Cerebellar nuclear complex (tissue), 1 donor: ENCODE measurements at places on chromosomes 1 and 21.

- no peak for DNase-seq
Measured at GRCh38 chr1:22111620-22112019, 31.3 kb downstream of the WNT4 start.

DNA sequence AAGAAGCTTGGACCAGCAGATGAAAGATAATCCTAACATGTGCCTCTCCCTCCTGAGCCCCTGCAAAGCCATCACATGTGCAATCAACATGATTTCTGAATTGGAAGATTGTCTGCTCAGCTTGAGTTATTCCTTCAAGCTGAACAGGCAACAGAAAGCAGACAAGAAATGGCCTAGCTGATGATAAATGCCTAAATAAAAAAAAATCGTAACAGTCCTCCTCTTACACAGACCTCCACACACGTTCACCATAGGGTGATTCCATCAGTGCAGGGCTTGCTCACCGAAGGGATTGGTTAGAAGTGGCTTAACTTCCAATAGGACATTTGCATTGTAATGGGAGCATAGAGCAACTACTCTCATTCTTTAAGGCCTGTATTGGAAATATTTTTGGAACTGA, 14.6 kb downstream of the KRTAP19-8 start:
- no peak for DNase-seq

- no peak for DNase-seq
Measured at GRCh38 chr1:225666495-225666894, 13.6 kb upstream of the ENAH start.

DNA sequence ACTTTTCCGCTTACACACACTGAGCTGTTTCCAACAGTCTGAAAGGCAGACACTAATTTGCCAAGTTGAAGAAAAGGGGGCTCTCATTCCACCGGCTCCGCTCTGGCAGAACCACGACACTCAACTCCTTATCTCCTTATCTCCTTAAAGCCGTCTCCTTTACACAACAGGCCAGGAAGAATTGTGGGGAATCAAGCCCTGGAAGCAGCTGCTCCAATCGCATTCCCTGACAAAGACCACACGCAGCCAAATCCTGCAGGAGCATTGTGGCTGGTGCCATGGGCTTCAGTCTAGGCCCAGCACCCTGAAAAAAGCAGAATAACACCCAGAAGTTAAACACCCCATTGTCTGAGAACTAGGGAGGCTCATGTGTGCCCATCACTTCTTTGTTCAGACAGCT, 24.1 kb downstream of the SUSD4 start:
- no peak for DNase-seq

DNA sequence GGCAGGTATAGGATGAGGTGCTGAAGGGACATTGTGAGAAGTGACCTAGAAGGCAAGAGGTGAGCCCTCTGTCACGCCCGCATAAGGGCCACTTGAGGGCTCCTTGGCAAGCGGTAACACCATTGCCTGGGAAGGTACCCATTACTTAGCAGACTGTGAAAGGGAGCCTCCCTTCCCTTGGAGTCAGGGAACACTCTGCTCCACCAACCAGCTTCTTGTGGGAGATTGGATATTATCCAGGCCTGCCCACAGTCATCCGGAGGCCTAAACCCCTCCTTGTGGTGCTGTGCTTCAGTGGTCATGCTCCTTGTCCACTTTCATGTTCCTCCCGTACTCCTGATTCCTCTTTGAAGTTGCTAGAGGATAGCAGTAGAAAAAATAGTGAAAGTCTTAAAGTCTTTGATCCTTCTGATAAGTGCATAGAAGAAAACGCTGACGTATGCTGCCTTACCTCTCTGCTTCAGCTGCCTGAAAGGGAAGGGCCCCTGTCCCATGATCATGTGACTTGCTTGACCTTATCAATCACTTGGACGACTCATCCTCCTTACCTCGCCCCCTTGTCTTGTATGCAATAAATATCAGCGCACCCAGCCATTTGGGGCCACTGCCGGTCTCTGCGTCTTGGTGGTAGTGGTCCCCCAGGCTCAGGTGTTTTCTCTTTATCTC, 16.0 kb downstream of the RBBP4 start:
- no peak for DNase-seq

DNA sequence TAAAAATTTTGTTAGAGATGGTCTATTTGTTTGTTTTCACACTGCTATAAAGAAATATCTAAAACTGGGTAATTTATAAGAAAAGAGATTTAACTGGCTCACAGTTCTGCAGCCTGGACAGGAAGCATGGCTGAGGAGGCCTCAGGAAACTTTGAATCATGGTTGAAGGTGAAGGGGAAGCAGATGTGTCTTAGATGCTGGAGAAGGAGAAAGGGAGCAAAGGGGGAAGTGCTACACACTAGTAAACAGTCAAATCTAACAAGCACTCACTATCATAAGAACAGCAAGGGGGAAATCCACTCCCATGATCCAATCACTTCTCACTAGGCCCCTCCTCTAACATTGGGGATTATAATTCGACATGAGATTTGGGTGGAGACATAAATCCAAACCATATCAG, 76.8 kb upstream of the COL24A1 start:
- no peak for DNase-seq

DNA sequence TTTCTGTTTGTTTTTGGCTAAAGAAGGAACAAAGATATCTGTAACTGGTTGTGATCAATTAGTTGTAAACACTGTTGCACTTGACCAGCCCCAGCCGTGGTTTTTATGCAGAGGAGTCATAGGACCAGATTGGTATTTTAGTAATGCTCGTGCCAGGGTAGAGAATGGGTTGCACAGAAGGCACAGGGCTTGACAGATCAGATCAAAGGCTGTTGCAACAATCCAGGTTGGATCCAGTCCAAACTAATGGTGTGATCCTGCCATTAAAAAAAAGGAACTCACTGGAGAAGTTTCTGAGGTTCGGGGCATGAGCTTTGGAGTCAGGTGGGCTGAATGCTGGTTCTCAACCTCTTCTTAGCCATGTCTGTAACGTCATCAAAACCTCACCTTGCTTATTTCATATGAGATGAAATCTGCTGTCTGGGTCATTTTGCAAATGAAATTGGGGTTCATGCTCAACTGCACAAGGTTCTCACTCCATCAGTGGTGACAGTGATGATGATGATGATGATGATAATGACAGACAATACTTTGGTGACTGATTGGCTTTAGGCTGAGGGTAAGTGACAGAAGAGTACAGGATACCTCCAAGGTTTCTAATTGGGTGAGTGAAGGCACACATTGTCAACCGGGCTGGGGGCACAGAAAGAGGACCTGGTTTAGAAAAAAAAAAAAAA, 43.1 kb downstream of the ZNF281 start:
- no peak for DNase-seq

DNA sequence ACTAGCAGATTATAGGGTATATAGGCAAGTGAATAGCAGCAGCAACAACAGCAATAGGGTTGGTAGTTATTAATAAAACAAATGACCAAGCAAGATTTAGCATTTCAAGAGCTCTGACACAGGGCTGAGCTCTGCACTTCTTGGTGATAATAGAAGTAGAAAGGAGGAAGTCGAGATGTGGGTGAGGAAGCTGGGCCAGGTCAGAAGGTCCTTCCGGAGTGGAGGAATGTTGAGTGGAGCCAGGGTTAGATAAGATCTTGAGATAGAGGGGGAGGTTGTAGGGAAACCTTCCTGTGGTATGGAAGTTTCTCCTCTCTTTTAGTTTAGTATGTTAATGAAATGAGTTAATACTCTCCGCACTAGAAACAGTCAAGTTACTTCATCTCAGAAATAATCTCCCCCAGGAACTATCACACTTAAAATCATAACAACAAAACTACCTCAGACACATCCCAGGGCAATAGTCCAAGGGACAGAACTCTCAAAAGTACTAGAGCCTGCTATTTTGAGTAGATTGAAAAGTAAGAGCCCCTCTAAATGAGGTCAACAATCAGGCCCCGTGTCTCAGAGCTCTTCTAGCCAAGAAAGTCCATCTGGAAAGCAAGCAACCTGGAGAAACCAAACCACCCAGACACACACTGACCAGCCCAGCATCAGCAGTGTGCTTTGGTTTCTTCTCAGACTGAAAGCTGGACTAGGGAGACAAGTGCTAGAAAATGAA, 45.4 kb upstream of the ATP1B1 start:
- no peak for DNase-seq

DNA sequence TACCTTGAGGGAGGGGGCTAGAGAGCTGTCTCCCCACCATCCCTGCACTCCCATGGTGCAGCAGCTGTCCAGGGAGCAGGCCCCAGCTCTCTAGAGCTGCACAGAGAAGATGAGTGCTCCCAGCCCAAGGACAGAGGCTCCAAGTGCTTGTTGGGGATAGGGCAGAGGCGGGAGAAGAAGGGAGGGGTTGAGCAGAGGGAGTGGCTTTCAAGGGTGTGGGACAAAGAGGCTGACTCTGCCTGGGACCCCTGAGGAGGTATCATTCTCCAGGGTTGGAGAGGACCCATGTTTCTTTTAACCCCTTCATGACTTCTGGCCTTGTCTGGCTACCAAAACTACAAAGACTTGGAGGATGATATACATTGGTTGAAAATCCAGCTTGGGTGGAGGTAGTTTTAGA, 14.6 kb downstream of the FOXD2 start:
- no peak for DNase-seq
